Stimulated activated CD8-positive, alpha-beta memory T cell treated with anti-CD3 and anti-CD28 coated beads, Interleukin-4, amount 100 ng/mL, for 24 hours (primary cell): ENCODE measurements at places on chromosomes 12 and 14.

DNA sequence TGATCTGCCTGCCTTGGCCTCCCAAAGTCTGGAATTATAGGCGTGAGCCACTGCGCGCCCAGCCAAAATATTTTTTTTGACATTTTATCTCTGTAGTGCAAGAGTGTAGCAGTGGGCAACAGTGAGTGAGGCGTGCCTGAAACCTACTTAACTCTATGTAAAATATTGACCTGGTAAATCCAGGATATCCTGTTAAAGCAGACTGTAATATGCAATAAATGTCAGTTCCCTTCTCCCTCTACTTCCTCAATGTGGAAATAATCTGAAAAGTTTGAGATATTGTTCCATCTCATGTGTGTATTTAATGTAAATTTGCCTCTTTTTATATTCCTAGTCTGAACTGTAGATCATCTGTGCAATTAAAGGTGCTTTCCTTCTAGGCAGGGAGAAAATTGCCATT, 9.5 kb upstream of the CDK17 start:
- DNase-seq = no peak

DNA sequence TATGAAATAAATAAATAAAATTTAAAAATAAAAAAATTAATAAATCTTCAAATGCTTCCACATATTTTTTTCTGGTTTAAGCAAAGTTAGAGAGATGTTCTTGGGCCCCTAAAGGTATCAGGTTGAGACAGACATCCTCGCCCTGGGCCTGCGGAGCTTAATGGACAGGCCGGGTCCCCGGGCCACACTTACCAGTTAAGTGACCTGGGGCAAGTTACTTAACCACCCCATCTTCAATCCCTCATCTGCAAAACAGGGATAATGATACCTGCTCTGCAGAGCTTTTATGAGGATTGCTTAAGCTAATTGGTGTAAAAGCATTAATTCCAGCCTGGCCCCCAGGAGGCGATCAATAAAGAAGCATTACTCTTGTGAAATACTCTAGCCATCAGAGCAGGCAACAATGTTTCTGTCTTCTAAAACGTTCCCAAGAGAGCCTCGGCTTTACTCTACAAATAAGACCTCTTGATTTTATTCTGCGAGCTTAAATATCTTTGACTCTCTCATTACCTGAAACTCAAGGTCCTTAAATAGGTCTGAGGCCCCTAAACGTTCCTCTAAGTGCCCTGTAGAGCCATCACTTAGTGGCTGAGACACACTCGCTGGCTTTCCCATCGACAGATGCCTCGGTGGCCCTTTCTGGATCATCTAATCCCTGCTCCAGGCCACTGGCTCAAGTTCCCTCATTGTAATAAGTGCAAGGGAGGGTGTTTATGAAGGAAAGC, 81.1 kb upstream of the DIO3 start:
- no peak for DNase-seq

DNA sequence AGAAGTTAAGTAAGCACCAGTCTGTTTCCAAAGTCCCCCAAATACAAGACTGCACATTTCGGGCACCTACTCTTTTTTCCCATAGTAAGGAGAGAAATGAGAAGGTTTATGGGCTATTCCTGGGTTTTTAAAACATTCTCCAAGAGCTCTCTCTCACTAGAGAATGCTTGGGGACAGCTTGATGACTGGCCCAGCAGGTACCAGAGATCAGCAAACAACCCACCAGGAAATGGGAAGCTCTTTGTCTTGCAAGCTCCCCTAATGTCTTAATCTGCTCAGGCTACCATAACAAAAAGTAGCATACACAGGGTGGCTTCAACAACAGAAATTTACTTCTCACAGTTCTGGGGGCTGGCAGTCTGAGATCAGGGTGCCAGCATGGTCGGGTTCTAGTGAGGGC, 41.8 kb upstream of the CRY1 start:
- DNase-seq = no peak

DNA sequence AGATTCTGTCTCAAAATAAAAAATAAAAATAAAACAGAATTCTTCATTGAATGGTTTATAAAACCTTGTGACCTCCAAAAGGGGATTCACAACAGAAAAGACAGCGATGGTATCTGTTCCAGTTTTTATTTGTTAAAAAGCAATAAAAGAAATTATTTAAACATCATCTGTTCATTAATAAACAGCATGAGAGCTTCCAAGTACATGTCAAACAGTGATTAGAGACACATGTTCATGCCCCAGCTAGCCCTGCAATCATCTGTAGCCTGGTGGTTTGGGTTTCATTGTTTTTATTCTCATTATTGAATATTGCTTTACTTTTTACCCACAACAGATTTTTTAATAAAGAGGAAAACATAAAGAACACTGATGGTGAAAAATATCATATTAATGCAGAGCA, 173.3 kb downstream of the ANO2 start:
- DNase-seq = no peak

DNA sequence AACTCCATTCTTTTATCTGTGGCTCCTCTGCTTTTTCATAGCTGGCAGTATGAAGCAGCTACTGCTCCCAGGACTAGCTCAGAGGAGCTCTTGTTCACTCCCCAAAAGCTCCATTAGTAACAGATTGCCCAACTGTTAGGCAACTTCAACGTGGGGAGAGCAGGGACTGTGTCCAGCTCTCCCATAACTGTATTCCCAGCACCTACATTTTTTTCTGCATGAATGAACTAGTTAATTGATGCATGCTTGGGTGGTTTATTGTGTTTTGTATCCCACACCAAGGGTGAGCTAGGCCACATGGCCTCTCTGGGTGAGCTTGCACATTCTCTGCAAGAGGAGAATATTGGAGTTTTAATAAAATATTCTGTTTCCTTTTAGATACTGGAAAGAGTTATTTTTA, 15.2 kb downstream of the STON2 start:
- DNase-seq = no peak

DNA sequence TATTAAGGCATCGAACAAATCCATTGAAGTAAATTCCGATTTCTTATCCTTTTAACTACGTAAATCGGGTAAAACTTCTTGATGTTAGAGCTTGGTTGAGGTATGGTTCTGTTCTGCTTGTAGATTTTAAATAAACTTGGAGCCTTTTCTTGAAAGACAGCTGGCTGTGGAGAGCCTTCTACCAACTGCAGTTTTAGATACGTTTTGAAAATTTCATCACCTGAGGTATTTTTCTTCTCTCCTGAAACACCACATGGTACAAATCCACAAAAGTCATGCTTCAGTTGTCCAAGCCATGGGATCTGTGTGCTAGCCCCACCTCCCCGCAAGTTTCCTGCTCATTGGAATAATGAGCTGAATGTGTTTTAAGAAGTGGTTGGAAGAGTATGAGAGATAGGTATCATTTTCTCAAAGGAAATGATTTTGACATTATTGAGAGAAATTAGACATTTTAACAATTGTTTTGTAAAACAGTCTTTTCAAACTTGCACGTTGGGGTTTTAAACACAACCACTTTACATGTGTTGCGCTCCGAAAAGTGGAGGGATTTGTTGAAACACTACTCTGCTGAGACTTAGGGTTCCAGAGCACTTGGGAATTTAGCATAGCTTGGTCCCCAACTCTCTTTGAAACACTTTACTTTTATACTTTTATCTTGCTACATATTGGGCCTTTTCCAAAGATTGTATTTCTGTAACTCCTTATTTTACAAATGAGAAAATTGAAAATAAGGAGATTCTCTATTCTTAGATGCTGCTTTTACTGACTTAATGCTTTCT, 1.4 kb downstream of the PPM1A start:
- DNase-seq = no peak

- no peak for DNase-seq
Observed at GRCh38 chr12:82414044-82414443, 55.7 kb downstream of the METTL25 start.

DNA sequence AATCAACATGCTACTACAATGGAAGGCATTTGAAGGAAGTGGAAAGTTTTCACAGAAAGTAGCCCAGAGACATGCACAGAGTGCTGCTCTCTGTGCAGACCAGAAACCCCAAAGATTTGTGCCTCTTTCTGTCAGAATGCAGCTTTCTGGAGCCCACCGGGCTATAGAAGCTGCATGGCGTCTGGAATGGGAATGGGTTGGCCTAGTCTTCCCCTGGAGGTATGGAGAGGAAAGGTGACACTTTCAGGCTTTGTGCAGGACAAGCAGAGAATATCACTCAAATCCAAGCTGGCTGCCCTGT, 21.3 kb upstream of the ZFP36L1 start:
- DNase-seq = no peak

- no peak for DNase-seq
Observed at GRCh38 chr12:126519833-126520232, 1454.6 kb downstream of the AACS start.

DNA sequence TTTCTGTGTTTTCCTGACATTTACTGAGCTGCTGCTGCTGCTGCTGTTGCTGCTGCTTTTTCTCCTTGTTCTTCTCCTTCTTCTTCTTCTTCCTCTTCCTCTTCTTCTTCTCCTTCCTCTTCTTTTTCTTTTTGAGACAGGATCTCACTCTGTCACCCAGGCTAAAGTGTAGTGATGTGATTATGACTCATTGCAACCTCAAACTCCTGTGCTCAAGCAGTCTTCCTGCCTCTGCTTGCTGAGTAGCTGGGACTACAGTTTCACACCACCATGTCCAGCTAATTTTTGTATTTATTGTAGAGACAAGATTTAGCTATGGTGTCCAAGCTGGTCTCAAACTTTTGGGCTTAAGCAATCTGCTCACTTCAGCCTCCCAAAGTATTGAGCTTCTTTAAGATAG, 95.8 kb downstream of the TMTC3 start:
- no peak for DNase-seq
